ENCODE measurements at places on chromosomes 7 and 10. TPM values are rescaled to one million over a fixed set of nuclear protein-coding genes. Genes with fewer than 3 reads are reported as not detected.

TFAM gene
- 28.4 TPM for total RNA-seq

KLF14 gene
- not detected for total RNA-seq

SLC18A3 gene
- not detected for total RNA-seq

RADIL gene
- total RNA-seq, result 0.48 TPM

HKDC1 gene
- not detected for total RNA-seq

ITPRID1 gene
- total RNA-seq, result not detected

CTAGE4 gene
- total RNA-seq, result not detected

UTF1 gene
- total RNA-seq, result not detected

NPS gene
- total RNA-seq, result not detected

FRA10AC1 gene
- 9.4 TPM for total RNA-seq

PLAC9 gene
- 2.3 TPM for total RNA-seq

ADIRF gene
- total RNA-seq, result 11.4 TPM

ANXA8 gene
- total RNA-seq, result not detected

DNA2 gene
- total RNA-seq, result 5.9 TPM

CYP2C18 gene
- total RNA-seq, result not detected

SPDYE5 gene
- not detected for total RNA-seq

FGFBP3 gene
- total RNA-seq, result 0.65 TPM

TMEM26 gene
- under 0.01 TPM for total RNA-seq

CC2D2B gene
- total RNA-seq, result 0.86 TPM

AKR1C4 gene
- not detected for total RNA-seq

SAP25 gene
- total RNA-seq, result not detected

C10orf95 gene
- not detected for total RNA-seq

SLC39A12 gene
- total RNA-seq, result not detected

RTKN2 gene
- total RNA-seq, result 1.1 TPM

FAM25G gene
- total RNA-seq, result not detected

NAT16 gene
- not detected for total RNA-seq

ANK3 gene
- 5.2 TPM for total RNA-seq

BMS1 gene
- 22.2 TPM for total RNA-seq

PAOX gene
- total RNA-seq, result 5.9 TPM

FAM25A gene
- not detected for total RNA-seq

SMO gene
- 5.2 TPM for total RNA-seq

PTPN20 gene
- 0.19 TPM for total RNA-seq

OR2F2 gene
- not detected for total RNA-seq

ZPBP gene
- not detected for total RNA-seq

LUC7L2 gene
- 60.4 TPM for total RNA-seq

PPP1R9A gene
- 9.5 TPM for total RNA-seq

MUC3A gene
- total RNA-seq, result under 0.01 TPM

TAS2R41 gene
- total RNA-seq, result not detected

CNNM1 gene
- 0.10 TPM for total RNA-seq

TMEM225B gene
- not detected for total RNA-seq

RNLS gene
- 2.6 TPM for total RNA-seq

AQP1 gene
- 4.9 TPM for total RNA-seq

MYH16 gene
- total RNA-seq, result 0.33 TPM

ALOX5 gene
- not detected for total RNA-seq

CUZD1 gene
- total RNA-seq, result 0.65 TPM

SLC16A12 gene
- 0.65 TPM for total RNA-seq

NYAP1 gene
- 4.6 TPM for total RNA-seq

PRSS37 gene
- not detected for total RNA-seq

AMZ1 gene
- total RNA-seq, result not detected

PLXNA4 gene
- 33.2 TPM for total RNA-seq

SLC18A2 gene
- total RNA-seq, result not detected
